ENCODE measurements at places on chromosomes 1 and 21.
A peak's percentile ranks its signal among the peaks of the same experiment; 100 is the strongest.

- no peak for DNase-seq
These were observed 312.0 kb downstream of the VAV3 start for GRCh38 chr1:107653005-107653404.

DNA sequence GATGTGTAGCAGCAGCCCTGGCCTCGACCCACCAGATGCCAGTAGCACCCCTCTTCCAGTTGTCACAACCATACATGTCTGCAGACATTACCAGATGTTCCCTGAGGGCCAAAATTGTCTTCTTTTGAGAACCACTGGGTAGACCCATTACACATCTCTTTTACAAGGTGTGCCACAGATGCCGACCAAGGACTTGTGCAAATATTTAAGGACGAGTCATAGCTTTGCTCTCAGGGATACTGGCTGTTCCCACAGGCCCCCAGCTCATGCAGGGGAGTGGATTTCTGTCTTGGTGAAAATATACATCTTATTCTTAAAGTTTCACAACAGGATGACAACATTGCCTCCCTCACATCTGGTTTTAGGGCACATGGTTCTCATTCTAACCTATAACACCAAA, 59.4 kb upstream of the ZBTB18 start:
- no peak for DNase-seq

DNA sequence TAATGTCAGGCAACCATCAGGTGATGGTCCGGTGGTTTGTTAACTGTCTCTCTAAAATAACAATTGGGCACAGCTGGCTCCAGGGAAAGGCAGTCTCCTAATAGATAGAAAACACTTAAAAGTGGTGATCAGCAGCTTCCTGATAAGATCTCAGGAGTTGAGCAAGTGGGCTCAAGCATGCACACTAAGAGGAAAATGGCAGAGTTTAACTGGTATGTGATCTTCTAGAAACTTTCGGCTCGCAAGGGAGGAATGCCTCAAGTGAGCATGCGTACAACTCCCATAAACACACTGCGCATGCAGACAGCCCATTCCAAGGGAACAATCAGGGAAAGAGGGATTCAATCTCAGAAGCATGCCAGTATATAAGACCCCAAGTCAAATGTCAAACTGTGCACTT, 52.2 kb upstream of the VTCN1 start:
- no peak for DNase-seq

DNA sequence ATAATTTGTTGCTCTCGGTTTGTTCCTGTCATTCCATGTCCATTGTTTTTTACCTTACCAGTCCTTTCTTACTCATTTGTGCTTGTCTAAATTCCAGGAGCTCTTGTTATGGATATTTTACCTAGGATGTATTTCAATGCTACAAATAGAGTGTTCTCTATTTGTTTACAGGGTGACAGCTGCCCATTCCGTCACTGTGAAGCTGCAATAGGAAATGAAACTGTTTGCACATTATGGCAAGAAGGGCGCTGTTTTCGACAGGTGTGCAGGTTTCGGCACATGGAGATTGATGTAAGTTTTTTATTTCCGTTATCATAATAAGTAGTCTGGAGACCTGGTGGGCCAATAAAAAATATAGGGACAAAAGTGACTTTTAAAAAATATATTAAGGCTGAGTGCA, 23.0 kb downstream of the ZBED6 start:
- no peak for DNase-seq

GRCh38 chr1:16422041-16422440, 15.2 kb downstream of the SPATA21 start:
- no peak for DNase-seq

DNA sequence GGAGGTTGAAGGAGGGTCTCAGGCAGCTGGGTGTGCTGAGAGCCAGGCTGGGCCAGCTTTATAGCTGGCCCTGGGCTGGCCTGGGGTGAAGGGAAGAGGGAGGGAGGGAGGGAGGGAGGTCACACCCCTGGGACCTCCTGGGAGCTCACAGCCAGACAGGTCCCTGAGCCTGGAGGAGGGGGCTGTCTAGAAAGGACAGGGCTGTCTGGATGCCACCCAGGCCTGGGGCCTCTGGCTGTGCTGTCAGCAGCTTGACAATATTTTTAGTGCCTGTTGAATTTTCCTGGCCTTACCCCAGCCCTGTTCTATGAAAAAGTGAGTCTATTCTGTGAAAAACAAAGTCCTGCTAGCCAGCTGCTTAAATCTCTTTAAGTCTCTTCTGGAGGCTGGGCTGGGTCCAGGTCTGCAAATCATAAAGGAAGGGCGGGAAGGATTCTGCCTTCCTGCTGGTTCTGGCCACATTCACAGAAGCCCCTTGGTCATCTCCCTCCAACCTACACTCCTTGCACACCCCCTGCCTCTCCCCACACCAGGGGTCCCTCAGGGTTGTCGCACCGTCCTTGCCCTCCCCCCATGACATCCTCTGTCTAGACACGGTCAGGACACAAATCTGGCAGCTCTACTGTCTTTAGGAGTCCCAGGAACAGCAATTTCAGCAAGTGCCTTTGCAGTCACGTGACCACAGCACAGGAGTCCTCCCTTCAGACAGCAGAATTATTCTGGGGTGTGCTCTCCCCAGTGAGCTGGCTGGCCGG, at the start of gene LEFTY2:
Gene LEFTY2 (minus strand): TSS at position 34 of the 755 bp plus-strand sequence. CDS start 80 bp downstream, outside the sequence.
- DNase-seq, result no peak

GRCh38 chr1:10401281-10401680, 2.4 kb downstream of the PGD start:
- no peak for DNase-seq

DNA sequence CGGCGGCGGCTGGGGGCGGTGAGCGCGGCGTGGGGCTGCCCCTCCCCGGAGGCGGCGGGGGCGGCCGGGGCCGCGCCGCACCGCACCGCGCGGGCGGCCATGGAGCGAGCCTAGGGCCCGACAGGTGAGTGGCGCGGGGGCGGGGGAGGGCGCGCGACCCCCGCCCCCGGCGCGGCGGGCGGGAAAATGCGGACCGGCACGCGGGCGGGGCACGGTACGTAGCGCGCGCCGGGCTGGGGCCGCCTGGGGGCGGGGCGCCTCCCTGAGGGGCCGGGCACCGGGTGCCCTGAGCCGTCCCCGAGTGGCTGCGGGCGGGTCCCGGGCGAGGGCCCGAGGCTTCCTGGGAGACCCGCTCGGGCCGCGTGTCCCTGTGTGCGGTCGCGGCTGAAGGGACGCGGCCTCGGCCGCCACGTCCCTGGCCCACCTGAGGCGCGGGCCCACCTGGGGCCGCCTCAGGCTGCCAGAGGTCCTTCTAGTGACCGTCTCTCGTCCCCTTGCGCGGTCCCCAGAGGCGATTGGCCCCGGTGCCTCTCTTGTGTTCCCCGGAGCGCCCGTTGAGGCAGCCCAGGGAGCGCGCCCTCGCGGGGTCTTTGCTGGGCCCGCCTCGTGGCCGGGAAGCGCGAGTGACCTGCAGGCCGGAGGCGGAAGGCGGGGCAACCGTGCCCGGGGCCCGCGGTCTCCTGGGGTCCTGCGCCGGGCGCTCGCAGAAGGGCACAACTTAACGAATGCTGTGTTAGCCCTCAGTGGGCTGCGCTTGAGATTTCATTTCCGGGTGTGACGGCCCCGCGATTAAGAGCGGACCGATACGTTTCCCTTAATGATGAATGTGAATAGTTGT, 500 bp downstream of the FAM20B start:
- DNase-seq, result peak; percentile 52

GRCh38 chr1:60413091-60413490, 339.5 kb upstream of the C1orf87 start:
- DNase-seq, result no peak

GRCh38 chr1:109542657-109543056, 3.0 kb downstream of the GPR61 start:
- no peak for DNase-seq

- DNase-seq, result no peak
These were observed 41.7 kb downstream of the OLFML2B start for GRCh38 chr1:161981735-161982506.

DNA sequence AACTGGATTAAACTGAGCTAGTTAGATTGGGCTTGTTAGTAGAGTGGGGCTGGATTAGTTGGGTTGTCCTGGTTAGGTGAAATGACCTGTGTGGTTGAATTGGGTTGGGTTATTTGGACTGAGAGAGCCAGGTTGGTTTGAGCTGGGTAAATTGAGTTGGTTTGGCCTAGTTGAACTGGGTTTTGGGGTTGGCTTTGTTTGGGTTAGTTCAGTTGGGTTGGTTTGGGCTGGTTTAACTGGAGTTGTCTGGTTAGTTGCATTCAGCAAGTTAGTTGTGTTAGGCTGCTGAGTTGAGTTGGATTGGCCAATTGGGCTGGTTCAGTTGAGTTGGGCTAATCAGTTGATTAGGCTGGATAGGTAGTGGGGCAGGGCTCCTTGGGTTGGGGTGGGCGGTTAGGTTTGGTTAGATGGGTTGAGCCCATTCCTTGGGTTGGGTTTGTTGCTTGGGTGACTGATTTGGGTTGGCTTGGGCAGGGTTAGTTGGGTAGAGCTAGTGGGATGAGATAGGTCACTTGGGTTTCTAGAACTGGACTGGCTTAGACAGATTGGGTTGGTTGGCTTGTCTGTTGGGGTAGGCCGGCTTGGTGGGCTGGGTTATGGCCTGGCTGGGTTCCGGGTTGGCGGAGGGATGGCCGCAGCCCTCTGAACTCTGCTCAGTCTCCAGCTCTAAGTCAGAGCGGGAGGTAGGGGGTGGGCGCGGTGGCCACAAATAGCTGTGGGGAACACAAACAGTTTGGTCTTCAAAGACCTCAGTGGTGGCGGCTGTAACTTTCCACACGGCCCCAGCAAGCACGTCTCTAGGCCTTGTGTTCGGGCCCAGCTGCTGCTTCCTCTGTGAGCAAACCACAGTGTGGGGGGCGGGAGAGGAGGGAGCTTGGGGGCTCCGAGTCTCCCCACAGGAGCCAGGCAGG, 67.2 kb upstream of the RUNX3 start:
- DNase-seq, result no peak

- DNase-seq, result no peak
These were observed 1.9 kb downstream of the MAP3K6 start for GRCh38 chr1:27364696-27365371.

- no peak for DNase-seq
These were observed 3.5 kb upstream of the TIAM1 start for GRCh38 chr21:31347435-31348032.

DNA sequence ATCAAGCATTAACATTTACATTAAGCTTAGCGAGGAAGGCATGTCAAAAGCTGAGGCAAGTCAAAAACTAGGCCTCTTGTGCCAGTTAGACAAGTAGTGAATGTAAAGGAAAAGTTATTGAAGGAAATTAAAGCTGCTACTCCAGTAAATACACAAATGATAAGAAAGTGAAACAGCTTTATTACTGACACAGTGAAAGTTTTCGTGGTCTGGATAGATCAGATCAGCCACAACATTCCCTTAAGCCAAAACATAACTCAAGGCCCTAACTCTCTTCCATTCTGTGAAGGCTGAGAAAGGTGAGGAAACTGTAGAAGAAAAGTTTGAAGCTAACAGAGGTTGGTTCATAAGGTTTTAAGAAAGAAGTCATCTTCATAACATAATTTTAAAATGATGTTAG, 131.9 kb downstream of the VAV3 start:
- DNase-seq, result no peak

- DNase-seq, result no peak
These were observed 88.0 kb upstream of the AK4 start for GRCh38 chr1:65059930-65060538.

GRCh38 chr1:23288201-23288600, 55.9 kb downstream of the HNRNPR start:
- no peak for DNase-seq

DNA sequence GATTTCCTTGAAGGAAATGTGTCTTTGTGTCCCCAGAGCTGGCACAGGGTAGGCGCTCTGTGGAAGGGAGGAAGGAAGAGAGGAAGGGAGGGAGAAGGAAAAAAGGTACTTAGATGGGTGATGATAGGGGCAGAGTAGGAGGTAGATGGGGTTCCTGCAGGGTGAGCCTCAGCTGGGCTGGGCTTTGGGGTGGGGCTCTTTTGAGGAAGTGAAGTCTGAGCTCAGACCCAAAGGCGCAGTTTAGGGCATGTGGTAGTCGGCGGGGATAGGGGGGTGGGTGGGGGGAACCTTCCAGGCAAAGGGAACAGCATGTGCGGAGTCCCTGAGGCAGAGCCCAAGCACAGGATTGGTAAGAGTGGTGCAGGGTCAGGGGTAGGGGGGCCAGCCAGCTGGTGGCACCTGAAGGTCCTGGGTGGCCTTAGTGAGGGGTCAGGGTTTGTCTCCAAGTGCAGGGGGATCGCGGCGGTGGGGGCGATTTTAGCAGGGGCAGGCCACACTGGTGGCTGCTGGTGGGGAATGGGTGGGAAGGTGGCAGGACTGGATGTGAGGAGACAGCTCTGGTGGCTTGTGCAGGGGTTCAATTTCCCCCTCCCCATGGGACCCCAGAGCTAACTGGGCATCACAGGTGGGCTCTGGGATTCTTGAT, 8.4 kb upstream of the HTR6 start:
- DNase-seq, result no peak

- DNase-seq, result no peak
These were observed 34.0 kb upstream of the BCAR3 start for GRCh38 chr1:93715529-93716126.

DNA sequence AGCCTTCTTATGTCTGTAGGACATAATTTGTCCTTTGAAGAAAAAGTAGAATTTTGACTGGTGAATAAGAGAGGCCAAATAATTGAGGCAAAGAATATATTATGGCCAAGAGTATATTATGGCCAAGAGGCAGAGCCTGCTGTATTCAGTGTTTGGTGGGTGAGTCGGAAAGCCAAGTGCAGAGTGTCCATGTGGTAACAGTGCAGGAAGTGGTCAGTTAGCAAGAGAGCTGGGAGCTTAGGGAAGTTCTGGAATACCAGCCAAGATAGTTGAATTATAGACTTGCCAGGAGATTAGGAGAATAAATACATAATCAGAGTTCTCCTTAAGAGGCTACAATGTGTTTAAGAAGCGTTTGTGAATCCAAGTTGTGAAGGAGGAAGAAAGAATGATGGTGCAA, 131.5 kb upstream of the LMO4 start:
- DNase-seq, result no peak

DNA sequence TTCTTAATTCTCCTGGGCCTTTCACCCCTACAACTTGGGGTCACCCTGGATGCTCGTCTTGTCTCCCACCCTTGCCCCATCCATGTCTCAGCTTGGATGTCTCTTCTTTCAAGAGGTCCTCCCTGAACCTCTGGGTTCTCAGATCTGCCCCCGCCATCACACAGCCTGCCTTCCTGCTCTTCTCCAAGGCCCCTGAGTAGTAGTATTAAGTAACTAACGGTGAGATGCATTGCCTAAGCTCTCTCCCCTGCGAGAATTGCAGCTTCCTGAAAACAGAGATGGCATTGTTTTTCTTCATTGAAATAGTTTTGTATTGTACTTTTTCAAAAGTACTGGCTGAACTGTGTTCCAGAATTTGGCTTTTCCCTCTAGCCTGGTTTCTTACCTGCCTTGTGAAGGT, 16.0 kb downstream of the MIIP start:
- DNase-seq, result peak; percentile 85

Data from HL-60 (cell line).